ENCODE measurements at places on chromosomes 3 and 15.

- no peak for DNase-seq
Measured at GRCh38 chr15:70954171-70954570, 61.5 kb downstream of the LRRC49 start.

GRCh38 chr15:93164409-93164808 lies 75.4 kb upstream of the RGMA start:
- DNase-seq = no peak

GRCh38 chr3:191889756-191890155 lies 428.8 kb downstream of the PYDC2 start:
- no peak for DNase-seq

GRCh38 chr15:68487087-68487843 lies 55.3 kb upstream of the ITGA11 start:
- no peak for DNase-seq

GRCh38 chr3:45596290-45596791 lies 1.8 kb downstream of the LIMD1 start:
- no peak for DNase-seq

- no peak for DNase-seq
Measured at GRCh38 chr3:113268311-113268710, 57.0 kb downstream of the BOC start.

DNA sequence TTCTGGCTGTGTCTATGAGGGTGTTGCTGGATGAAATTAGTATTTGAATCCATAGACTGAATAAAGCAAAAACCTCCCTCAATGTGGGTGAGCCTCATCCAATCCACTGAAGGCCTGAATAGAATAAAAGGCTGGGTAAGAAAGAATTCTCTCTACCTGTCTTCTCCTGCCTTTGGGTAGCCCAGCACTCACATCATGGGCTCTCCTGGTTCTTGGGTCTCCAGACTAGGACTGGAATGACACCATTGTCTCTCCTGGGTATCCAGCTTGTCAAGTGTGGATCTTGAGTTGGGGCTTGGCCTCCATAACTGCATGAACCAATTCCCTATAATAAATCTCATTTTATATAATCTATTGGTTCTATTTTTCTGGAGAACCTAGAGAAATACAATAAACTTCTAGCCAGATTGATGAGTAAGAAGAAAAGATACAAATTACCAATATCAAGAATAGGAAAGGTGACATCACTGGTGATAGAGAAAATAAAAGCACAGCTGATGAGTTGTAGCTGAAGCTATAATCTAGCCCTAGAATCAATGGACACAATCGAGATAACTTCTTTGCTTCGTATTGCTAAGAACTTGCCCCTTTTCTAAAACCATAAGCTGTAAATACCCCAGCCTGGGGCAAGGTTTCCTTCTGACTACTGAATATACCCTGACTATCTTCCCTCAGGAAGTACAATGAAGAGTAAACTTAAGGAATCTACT lies 106.4 kb downstream of the ANO10 start:
- no peak for DNase-seq

DNA sequence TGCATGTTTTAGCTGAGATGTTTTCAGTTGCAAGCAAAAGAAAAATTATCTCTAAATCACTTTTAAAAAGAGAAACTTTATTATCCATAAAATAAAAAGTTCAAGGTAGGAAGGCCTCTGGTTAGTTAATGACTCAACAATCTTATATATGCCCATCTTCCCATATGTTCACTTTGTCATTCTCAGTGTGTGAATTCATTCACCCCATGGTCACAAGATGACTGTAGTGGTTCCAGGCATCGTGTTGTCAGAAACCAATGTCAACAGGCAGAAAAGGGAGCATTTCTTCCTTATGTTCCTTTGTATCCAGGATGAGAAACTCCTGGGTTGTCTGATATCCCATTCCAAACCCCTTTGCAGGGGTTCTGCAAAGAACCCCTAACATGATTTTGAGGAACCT lies 119.9 kb upstream of the RAP2B start:
- no peak for DNase-seq

DNA sequence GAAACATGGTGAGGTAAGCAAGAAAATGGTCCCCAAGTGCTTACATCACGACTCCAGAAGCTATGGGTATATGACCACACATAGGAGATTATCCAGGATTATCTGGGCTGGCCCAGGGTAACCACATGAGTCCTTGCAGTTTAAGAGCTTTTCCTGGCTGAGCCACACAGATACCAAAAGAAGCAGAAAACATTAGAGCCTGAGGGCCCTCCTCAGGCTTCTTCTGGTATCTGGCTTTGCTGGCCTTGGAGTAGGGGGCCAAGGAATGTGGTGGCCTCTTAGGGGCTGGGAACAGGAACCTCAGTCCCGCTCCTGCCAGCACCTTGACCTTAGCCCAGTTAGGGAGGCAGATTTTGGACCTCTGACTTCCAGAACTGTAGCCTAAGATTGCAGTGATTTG lies 259.1 kb downstream of the KCNMB2 start:
- no peak for DNase-seq

GRCh38 chr3:98048586-98048985 lies 13.5 kb upstream of the GABRR3 start:
- no peak for DNase-seq

DNA sequence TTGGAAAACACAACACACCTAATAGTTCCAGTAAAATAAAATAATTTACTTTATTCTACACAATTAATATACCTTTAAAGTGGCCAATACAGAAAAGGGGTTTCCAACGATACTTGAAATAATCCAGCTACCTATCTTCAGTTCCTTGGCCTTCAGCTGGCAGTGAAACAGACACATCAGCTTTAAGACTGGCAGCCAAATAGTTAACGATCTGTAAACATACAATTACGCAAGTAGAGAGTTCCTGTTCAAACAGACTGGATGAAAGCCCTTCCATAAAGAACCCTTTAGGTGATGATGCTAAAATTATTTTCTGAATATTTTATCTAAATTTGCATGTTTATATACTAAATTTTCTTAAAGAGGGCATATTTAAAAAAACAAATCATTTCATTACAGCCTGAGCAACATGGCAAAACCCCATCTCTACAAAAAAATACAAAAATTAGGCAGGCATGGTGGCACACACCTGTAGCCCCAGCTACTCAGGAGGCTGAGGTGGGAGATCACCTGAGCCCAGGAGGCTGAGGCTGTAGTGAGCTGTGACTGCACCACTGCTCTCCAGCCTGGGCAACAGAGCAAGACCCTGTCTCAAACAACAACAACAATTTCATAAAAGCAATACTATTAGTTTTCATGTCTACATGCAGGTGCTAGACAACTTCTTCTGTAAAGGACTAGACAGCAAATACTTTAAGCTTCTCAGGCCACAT lies 12.9 kb downstream of the DYNC1LI1 start:
- DNase-seq = no peak

DNA sequence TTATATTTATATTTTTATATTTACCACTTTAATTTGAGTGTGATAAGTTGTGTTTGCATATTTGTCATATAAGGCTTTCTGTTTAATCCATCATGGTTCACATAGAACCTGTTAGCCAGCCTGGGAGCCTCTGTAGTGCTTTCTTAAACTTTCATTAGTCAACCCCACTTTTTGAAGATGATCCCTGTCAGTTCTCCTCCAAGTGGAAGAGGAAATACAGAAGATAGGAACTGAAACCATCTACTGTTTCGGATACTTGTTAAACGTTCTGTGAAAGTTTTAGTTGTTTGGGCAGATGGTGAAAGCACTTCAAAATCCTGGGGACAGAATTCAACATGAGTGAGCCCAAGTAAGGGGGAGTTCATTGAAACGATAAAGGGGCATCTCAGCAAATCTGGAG lies 4.6 kb upstream of the SAMMSON start:
- no peak for DNase-seq

DNA sequence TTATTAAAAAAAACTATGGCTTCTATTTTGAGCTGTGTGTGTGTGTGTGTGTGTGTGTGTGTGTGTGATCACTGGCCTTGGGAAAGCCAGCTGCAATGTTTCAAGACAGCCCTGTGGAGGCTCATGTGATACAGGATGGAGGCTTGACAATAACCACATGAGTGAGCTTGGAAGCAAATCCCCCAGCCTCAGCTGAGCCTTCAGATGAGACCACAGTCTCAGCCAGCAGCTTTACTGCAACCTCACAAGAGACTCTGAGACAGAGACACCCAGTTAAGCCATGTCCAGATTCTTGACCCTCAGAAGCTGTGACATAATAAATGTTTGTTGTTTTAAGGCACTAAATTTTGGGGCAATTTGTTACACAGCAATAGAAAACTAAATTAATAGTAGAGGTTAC lies 52.5 kb downstream of the GRK7 start:
- DNase-seq = no peak

- DNase-seq = no peak
Measured at GRCh38 chr15:64892847-64893403, 18.8 kb upstream of the ANKDD1A start.

GRCh38 chr3:196523841-196524240 lies 8.7 kb upstream of the SMCO1 start:
- no peak for DNase-seq

GRCh38 chr3:134885877-134886621 lies 91.0 kb downstream of the EPHB1 start:
- no peak for DNase-seq

GRCh38 chr3:46269556-46269955 lies 27.3 kb downstream of the CCR3 start:
- no peak for DNase-seq

GRCh38 chr3:32596909-32597369 lies 26.3 kb upstream of the DYNC1LI1 start:
- no peak for DNase-seq

DNA sequence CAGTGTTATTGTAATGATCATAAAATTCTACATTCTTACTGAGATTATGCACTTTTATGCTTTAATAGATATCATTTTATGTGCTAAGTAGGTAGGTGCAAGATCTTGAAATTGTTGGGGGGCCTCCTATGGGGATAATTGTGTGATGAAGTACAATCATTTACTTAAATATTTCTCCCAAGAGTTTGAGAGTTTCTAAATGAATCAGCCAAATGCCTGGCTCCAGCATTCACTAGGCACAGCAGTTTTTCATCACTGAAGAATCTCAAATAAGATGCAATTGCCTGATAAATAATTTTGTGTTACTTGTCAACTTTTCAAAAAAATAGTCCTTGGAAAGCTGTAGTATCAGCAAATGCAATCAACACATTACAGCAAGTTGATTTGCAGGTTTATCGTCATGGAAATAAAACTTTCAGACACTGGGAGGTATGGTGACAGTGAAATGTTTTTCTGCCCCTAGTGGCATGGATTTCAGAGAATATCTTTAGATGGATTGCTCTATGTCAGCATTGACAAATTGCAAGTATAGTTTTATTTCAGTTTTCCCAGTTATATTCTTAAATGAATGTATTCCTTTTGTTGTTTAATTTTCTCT lies 167.1 kb downstream of the NEK11 start:
- no peak for DNase-seq

- no peak for DNase-seq
Measured at GRCh38 chr3:45623393-45623792, 28.8 kb downstream of the LIMD1 start.

DNA sequence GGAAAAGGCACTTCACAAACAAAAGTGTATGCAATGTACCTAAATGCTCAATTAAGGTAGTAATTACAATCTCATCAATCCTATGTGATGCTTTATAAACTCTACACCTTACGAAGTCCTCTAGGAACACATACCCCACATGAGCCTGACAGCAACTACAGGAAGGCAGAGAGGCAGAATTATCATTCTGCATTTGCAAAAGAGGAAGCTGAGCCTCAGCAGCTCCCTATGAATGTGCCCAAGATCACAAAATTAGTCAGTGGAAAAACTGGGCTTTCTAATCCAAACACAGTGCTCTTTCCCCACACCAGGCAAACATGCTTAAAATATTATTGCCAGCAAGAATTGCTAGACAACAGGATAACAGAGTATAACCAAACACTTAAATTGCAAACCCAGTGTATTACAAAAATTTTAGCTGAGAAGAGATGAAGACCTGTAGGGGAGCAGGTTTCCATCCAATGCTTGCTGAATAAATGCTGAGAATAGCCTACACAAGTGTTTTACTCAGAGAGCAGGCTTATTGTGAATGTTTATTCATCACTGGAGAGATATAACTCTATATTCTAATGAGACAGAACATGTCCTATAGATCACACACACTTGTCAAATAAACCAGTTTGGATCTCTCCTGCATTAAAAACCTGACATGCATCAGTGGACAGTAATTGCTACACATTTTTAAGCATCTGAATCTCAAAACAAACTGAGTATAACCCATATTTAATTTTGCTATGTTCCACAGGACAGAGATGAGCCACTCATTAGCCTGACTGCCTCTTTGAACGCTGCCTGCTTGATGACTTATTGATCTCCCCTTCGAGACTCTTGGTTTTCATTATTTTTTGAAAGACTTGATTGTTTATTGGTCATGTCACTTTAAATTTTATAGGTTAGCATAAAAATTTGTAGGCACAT lies 62.2 kb downstream of the PLCH1 start:
- DNase-seq = no peak

GRCh38 chr3:54087581-54088410 lies 34.6 kb upstream of the CACNA2D3 start:
- DNase-seq = no peak

DNA sequence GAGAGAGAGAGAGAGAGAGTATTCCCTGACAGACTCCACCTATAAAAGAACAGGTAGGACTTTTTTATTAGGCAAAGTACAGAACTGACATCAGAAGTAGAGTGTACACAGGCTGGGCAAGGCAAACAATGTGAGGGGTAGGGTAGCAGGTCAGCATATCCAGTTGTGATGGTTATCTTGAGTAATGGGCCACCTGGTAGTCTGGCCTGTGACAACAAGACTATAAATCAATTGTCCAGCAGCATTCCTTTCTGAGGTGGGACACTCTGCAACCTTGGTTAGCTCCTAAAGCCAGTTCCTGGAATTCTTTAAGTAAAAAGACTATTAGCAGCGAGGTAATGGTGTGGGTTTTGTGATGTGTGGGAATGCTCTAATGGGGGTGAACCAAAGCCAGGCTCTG lies 14.9 kb upstream of the TMCC1 start:
- DNase-seq = no peak

GRCh38 chr15:39228889-39229288 lies 352.0 kb upstream of the THBS1 start:
- DNase-seq = no peak

DNA sequence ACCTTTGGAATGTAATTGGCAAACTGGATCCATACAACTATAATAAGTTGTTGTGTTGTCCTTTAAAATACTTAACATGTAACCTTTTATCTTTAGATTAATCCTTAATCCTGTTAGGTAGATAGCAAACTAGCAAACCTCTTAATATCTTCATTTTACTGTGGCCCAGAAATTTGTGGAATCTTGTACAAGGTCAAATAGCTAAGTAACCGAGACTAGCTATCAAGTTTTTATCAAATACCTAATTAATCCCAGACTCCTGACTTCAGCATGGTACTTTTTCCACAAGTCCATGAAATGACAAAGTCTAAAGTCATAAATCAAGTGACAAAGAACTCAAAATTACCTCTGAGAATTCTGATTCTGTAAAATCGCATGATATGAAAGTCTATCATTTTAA lies 4.4 kb downstream of the GATM start:
- no peak for DNase-seq

GRCh38 chr3:58175437-58176184 lies 35.2 kb downstream of the DNASE1L3 start:
- no peak for DNase-seq
